ENCODE measurements at places on chromosomes 11 and 22. TPM values are rescaled to one million over a fixed set of nuclear protein-coding genes. Genes with fewer than 3 reads are reported as not detected.

- no peaks in the 10 kb centered on the region for H3K27me3 ChIP-seq
- H3K36me3 ChIP-seq, result no peaks in the 10 kb centered on the region
- no peak for DNase-seq
These were observed 4.1 kb upstream of the PTDSS2 start for GRCh38 chr11:445765-446588.

- no peak overlapping the region for H3K4me3 ChIP-seq
- no peak for DNase-seq
- peaks cover 59% of the 10 kb centered on the region for H3K27me3 ChIP-seq
- peaks cover 2% of the 10 kb centered on the region for H3K36me3 ChIP-seq
These were observed 9.7 kb downstream of the MS4A12 start for GRCh38 chr11:60502221-60502775.

DNA sequence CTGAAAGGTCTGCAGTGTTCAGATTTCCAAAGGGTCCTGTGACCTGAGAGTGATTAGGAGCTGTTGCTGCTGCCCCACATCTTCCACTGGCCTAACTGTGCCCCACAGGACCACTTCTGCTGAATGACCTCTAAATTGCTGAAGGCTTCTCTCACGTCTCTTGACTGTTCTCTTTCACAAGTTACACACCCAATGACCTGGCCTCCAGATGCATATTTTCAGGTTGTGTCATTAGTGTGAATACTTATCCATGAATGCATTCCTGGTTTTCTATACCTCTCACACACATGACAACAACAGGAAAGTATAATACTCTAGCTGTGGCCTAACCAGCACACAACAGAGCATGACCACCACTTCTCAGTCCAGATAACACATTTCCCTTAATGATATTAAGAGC, 15.4 kb downstream of the PRR14L start:
- H3K36me3 ChIP-seq, result peaks cover 22% of the 10 kb centered on the region
- DNase-seq, result no peak
- H3K4me3 ChIP-seq, result no peak overlapping the region
- no peak overlapping the region for H3K27ac ChIP-seq
- H3K27me3 ChIP-seq, result no peaks in the 10 kb centered on the region

DNA sequence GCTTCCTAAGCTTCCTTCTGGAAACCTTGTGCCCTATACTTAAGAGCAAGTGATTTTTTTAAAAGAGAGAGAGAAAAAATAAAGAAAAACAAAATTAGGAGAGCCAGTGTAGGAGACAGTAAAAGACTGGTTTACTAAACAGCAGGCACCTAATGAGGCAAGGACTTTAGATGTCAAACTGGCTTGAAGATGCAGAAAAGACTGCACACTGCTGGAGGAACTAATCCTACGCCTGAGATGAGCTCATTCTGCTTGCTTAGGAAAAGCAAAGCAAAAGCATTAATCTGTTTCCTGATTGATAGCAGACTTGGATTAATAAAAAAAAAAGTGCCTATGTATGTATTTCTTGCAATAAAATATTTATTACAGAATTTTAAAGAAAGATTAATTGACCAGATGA, 113.6 kb upstream of the SEZ6L start:
- no peak overlapping the region for H3K4me3 ChIP-seq
- H3K36me3 ChIP-seq, result no peaks in the 10 kb centered on the region
- H3K27ac ChIP-seq, result no peak overlapping the region
- no peak for DNase-seq
- H3K4me1 ChIP-seq, result no peaks in the 10 kb centered on the region

DNA sequence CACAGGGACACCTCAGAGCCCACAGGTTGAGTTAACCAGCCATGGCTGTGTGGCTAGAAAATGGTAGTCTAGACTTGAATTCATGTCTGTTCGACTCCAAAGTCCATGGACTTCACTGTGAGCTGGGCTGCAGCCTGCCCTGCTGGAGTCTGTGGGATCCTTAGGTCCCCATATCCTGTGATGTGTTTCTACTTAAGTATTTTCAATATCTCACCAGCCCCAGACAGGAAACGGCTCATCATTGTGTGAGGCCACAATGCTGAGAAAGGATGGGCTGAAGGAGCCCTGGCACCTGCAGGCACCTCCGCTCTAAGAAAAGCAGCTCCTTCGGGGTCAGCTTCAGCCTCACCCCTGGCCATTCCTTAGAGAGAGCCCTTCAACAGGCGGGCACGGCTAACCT, 93.1 kb downstream of the NAT10 start:
- no peaks in the 10 kb centered on the region for H3K36me3 ChIP-seq
- H3K4me1 ChIP-seq, result peaks cover 19% of the 10 kb centered on the region
- no peaks in the 10 kb centered on the region for H3K27me3 ChIP-seq
- no peak overlapping the region for H3K4me3 ChIP-seq

- H3K36me3 ChIP-seq, result peaks cover 5% of the 10 kb centered on the region
- peak overlapping the region; percentile 93 for H3K27ac ChIP-seq
- H3K4me1 ChIP-seq, result peaks cover 46% of the 10 kb centered on the region
These were observed 3.2 kb downstream of the CARNS1 start for GRCh38 chr11:67418476-67419281.

GRCh38 chr11:77115181-77115611, 12.6 kb downstream of the OMP start:
- no peak overlapping the region for H3K27ac ChIP-seq
- H3K4me3 ChIP-seq, result no peak overlapping the region
- H3K27me3 ChIP-seq, result no peaks in the 10 kb centered on the region
- peaks cover 3% of the 10 kb centered on the region for H3K4me1 ChIP-seq
- no peaks in the 10 kb centered on the region for H3K36me3 ChIP-seq

- no peaks in the 10 kb centered on the region for H3K36me3 ChIP-seq
- DNase-seq, result no peak
- H3K27me3 ChIP-seq, result peaks cover 5% of the 10 kb centered on the region
- no peak overlapping the region for H3K4me3 ChIP-seq
- H3K4me1 ChIP-seq, result peaks cover 20% of the 10 kb centered on the region
- H3K27ac ChIP-seq, result no peak overlapping the region
These were observed 156.6 kb upstream of the GRK3 start for GRCh38 chr22:25407859-25408229.

- H3K4me3 ChIP-seq, result no peak overlapping the region
- H3K36me3 ChIP-seq, result peaks cover 15% of the 10 kb centered on the region
- no peaks in the 10 kb centered on the region for H3K27me3 ChIP-seq
- DNase-seq, result no peak
- H3K4me1 ChIP-seq, result peaks cover 73% of the 10 kb centered on the region
These were observed 3.1 kb downstream of the FAM118A start for GRCh38 chr22:45312856-45313255.

DNA sequence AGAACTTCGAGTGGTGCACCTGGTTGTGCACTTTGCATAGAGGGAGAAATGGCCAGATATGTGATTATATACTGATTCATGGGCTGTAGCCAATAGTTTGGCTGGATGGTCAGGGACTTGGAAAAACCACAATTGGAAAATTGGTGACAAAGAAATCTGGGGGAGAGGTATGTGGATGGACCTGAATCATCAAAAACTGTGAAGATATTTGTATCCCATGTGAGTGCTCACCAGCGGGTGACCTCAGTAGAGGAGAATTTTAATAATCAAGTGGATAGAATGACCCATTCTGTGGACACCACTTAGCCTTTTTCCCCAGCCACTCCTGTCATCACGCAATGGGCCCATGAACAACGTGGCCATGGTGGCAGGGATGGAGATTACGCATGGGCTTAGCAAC, 48.0 kb upstream of the NARS2 start:
- H3K27ac ChIP-seq, result no peak overlapping the region
- no peak for DNase-seq
- H3K4me3 ChIP-seq, result no peak overlapping the region
- H3K27me3 ChIP-seq, result peaks cover 8% of the 10 kb centered on the region
- H3K4me1 ChIP-seq, result no peaks in the 10 kb centered on the region

DNA sequence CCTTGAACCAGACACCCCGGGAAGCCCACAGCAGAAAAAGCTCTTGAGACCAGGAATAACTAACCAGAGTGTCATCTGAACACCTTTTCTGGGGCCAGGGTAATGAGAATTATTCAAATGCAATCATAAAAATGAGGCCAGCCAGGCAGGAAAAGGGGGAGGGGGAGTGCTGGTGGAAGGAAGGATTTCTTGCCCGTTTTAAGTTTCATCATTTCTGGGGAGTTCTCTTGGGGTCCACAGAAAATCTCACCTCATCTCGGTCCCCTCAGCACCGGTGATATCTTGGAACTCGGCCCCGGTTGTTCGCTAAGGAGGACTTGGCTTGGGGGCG, 495 bp upstream of the PKNOX2 start:
- no peak for DNase-seq
- peaks cover 16% of the 10 kb centered on the region for H3K4me1 ChIP-seq
- peaks cover 72% of the 10 kb centered on the region for H3K27me3 ChIP-seq

DNA sequence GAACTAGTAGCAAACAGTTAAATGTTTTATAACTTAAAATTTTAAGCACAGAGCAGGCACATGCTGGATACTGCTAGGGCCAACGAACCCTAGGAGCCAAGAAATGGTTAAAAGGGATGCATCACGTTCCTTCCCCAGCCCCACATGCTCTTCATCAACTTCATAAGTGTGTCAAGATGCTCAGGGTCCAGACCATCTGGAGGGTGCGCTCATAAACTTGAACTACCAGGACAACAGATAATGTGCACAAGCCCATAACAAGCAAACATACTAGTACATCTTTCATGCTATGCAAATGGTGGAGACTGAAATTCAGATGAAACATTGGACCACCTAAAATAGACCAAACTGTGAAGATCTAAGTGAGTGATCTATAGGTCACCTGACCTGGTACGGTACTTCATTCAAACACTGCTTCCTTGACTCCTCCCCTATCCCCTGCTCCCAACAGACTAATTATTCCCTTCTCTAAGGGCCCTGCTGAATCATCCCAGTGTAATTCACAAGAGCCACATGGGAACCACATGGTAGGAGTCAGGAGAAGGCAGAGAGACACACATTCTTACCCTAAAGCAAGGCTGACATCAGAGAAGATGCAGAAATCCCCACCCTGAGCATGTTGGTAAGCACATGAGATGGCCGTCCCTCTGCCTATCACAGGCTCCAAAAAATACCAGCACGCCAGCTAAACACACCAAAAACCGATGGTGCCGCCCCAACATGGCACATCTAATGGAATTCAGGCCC, 83.9 kb downstream of the ETS1 start:
- H3K4me1 ChIP-seq, result peaks cover 92% of the 10 kb centered on the region
- peak; percentile 45 for DNase-seq
- H3K36me3 ChIP-seq, result peaks cover 87% of the 10 kb centered on the region
- no peaks in the 10 kb centered on the region for H3K27me3 ChIP-seq

DNA sequence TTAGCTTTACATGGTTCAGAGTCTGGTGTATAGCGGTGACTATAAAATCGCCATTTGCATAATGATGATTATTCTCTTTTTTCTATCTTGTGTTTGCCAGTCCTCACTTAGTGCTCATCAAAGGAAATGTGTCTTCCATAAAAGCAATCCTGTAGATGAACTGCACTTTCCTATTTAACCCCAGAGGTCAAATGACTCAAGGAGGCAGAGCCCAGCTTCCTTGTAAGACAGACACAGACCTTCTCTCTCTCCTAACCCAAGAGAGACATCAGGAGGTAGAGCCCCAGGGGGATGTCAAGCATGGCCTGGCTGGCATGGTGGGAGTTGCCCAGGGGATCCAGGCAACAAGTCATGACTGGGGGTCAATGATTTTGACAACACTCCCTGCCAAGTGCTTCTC, 46.9 kb upstream of the CRTAM start:
- H3K36me3 ChIP-seq, result peaks cover 4% of the 10 kb centered on the region
- H3K27ac ChIP-seq, result no peak overlapping the region
- no peak overlapping the region for H3K4me3 ChIP-seq
- peaks cover 5% of the 10 kb centered on the region for H3K4me1 ChIP-seq
- DNase-seq, result no peak
- H3K27me3 ChIP-seq, result no peaks in the 10 kb centered on the region

DNA sequence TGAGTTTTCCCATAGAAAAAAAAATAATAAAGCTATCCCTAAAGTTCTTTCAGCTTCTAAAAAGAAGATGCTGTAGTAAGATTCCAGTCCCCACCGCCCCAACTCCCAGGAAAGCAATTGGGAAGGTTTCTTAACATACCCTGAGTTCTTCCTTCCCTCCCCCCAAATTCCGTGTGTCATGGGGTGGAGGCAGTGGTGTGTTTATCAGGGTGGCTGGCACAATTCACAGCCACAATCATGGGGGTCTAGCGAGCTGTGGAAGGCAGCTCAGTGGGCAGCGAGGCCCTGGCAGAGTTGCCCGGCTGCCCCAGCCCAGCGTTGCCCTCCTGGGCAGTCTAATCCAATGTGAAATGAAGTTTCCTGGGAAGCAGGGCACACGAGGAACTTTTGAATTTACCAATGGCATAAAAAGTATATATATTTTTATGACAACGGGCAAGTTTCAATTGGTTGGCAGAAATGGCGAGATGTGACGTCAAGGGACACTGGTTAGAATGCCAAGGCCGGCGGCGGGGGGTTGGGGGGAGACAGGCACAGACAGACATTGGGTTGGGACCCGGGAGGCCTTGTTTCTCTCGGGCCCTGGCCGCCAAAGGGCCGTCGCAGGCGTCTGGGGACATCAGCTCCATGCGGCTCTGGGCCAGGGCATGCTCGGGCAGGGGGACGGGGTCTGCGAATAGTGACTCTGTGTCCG, 80.7 kb upstream of the PPARA start:
- peak; percentile 51 for DNase-seq
- H3K4me3 ChIP-seq, result peak overlapping the region; percentile 82
- peak overlapping the region; percentile 85 for H3K27ac ChIP-seq
- peaks cover 2% of the 10 kb centered on the region for H3K36me3 ChIP-seq
- peaks cover 40% of the 10 kb centered on the region for H3K4me1 ChIP-seq
- H3K27me3 ChIP-seq, result no peaks in the 10 kb centered on the region

Gene OR5A1
- not detected for total RNA-seq

Gene OR4C16
- total RNA-seq, result not detected

Gene OR51M1
- not detected for total RNA-seq

Gene ELMOD1
- total RNA-seq, result not detected
